ENCODE measurements at places on chromosomes 5 and 9.

DNA sequence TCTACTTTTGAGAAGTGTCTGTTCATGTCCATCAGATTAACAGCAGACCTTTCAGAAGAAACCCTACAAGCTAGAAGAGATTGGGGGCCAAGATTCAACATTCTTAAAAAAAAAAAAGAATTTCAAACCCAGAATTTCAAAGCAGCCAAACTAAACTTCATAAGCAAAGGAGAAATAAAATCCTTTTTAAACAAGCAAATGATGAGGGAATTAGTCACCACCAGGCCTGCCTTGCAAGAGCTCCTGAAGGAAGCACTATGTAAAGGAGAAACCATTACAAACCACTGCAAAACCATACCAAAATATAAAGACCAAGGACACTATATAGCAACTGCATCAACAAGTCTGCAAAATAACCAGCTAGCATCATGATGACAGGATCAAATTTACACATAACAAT is 124.6 kb upstream of the PDE4D start:
- no peak for DNase-seq

GRCh38 chr5:179163236-179164155 is 103.3 kb downstream of the ZNF354C start:
- DNase-seq = no peak

- DNase-seq = no peak
Measured at GRCh38 chr5:178492278-178492677, 97.9 kb downstream of the COL23A1 start.

DNA sequence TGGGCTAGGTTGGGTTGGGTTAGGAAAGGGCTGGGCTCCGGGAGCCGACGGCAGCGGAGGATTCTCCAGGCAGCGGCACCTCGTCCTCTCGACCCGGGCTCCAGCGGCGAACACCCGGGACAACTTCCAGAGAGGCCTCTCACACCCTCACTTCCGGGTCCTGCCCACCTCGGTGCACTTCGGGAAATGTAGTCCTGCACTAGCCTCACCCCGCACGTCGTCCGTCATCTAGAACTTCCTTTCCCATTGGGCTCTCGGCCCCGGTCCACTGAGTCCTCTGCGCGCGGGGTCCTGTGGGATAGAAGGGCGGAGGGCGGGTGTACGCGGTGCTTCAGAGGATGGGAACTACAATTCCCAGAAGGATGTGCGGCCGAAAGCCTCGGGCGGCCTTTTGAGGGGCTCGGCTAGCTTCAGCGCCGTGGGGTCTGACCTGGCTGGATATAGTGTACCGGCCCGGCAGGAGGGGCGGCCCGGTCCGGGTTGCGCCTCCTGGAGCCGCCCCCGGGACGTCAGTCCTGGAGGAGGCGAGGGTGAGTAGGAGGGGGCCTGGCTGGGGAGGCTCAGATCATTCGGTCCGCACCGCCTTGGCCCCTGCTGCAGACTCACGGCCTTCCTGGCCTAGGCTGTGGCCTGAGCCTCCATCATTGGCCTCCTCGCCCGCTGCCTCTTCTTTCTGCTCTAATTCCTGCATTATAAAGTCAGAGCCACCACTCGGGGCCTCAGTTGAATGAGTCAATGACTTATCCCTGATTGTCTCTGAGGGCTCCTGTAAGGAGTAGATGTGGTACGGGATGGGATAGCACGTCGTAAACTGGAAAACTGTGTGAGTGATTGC is at the start of the genes ERP44 and INVS:
TSS of gene ERP44 (minus strand) at position 114 of the 835 bp plus-strand sequence. CDS start 160 bp downstream, outside the sequence.
TSS of gene INVS (plus strand) at position 357 of the 835 bp plus-strand sequence. CDS start 5,279 bp downstream, outside the sequence.
- DNase-seq = peak; percentile 100

DNA sequence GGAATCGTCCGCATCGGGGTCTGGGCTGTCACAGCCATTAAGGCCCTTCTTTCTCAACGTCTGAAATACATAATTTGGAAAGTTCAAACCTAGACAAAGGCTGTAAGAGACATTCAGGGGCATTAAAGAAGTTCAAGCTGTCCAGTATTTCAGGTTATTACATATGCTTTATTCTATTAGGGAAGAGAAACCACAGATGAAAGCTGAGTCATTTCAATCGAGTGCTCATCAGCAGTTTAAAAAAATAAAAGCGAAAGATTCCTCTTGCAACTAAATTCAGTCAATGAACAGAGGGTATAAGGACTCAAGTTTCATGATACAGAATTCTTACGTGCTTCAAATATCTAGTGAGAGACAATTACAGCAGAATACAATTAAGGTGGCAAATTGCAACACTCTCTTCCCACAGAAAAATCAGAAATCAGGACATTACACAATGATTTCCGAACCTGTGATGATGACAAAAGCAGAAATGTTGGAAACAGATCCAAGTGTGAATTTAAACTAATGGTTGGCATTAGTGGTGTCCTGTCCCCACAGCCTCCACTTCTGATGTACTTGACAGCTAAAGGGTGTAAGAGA is 121.6 kb downstream of the MEF2C start:
- DNase-seq = peak; percentile 5

GRCh38 chr9:137705906-137706305 is 87.1 kb downstream of the EHMT1 start:
- DNase-seq = no peak

GRCh38 chr5:134468921-134469400 is 56.5 kb upstream of the JADE2 start:
- no peak for DNase-seq

DNA sequence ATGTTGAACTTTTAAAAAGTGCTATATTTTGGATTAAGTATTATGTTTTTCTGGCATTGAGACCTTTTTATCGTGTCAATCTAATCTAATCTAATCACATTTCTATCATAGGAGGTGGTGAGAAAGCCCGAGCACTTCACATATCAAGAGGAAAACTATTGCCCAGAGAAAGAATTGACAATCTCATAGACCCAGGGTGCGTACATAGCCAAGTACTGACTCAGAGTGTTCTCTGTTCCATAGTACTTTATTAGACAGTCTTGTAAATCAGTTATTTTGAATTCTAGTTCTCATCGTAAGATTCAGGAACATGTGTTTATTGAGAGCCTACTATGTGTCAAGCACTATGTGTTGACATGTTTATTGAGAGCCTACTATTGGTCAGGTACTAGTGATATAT is 9.0 kb downstream of the MCCC2 start:
- no peak for DNase-seq

GRCh38 chr5:42005561-42006153 is 80.6 kb downstream of the FBXO4 start:
- peak; percentile 57 for DNase-seq

GRCh38 chr5:136802383-136802782 is 437.0 kb upstream of the TRPC7 start:
- peak; percentile 59 for DNase-seq

- DNase-seq = peak; percentile 4
Measured at GRCh38 chr5:57613741-57614140, 131.1 kb upstream of the ACTBL2 start.

GRCh38 chr9:120362446-120362845 is 217.5 kb downstream of the CDK5RAP2 start:
- DNase-seq = no peak

DNA sequence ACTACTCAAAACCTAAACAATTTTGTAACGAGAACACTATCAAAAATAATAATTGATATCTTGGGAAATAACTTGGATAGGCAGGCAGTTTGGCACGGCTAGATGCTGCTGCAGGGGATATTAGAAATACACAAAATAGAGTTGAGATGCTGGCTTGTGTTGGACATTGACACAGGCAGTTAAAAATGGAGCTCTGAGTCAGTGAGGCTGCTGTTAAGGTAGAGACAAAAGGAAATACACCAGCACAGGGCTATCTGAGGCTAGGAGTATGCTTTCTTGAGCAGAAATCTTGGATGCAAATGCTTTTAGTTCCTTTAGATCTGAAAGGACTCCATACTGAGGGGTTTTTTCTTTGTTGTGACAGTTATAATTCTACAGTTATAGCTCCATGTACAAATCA is 16.6 kb downstream of the TENT2 start:
- no peak for DNase-seq

DNA sequence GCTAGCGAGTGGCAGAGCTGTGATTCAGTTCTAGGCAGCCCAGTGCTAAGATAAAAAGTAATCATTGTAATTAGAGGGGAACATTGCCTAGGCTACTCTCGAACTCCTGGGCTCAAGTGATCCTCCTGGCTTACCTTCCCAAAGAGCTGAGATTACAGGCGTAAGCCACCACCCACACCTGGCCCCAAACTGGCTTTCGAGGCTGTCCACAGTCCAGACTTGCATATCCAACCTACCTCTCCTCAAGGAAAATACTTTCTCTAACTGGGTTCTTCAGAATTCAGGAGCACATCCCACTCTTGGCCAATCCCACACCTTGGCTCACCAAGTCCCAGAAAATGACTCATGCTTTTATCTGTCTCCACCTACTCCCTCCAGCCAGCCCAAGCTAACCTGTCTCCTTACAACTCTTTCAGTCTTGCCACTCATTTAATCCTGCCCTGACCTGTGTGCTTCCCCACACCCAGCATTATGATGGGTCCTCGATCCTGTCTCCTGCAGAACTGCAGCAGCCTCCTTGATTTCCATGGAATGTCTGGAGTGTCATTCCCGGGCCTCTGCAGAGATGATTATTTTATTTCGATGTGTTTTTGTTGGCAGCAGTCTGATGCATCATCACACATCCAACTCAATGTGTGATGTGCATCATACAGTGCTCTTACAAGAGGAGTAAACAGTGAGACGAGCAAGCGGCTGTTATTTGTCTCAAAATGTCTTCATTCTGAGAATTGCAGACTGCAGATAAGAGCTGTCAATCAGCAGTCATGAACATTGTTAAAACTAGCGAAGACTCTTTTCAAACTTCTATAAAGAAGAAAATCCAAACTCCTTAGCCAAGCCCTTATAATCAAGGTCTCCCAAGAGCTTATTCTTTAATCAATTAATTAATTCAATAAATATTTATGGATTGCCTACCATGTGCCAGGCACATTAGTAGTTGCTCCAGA is 167.3 kb downstream of the SEC61B start:
- no peak for DNase-seq

GRCh38 chr5:149419859-149420544 is 40.9 kb upstream of the IL17B start:
- no peak for DNase-seq

GRCh38 chr9:22050924-22051323 is 41.8 kb upstream of the CDKN2B start:
- DNase-seq = no peak

GRCh38 chr5:140303966-140304365 is 1.1 kb upstream of the PFDN1 start:
- DNase-seq = no peak

- DNase-seq = peak; percentile 76
Measured at GRCh38 chr5:9547122-9547947, 1.5 kb upstream of the SEMA5A start.

DNA sequence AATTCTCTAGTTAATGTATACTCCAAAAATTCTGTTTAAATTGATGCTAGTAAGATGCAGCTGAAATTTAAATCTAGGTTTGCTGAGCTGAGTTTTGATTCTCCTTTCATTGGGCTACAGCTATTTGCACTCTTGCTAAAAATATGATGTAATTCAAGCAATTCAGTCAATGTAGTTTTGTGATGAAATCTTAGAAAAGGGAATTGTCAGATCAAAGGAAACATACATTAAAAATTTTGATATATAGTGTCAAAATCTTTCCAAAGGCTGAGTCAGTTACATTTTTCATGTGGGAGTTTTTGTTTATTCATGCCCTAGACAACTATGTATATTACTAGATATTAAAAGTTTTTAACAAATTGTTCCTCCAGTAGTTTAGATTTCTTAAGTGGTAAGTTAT is 334.9 kb upstream of the DAB2 start:
- peak; percentile 56 for DNase-seq

GRCh38 chr9:2524601-2525000 is 97.0 kb upstream of the VLDLR start:
- DNase-seq = no peak

DNA sequence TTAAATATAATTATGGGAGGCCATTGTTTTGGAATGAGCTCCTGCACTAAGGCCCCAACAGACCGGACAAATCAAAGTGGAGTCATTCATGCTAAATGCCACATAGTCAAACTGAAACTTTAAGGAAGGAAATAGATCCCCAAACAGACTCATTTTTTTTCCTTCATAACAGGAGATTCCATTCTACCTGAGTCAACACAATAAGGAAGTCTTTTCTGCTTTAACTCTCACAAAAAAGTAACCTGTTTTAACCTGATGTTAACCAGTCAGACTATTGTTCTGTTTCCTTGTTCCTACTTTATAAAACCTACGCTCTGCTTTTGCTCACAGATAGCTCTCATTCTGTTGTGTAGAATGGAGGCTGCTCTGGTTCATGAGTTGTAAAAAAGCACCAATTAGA is 234.9 kb downstream of the YTHDC2 start:
- no peak for DNase-seq

GRCh38 chr9:3224931-3225330 is 300.9 kb downstream of the RFX3 start:
- DNase-seq = no peak

GRCh38 chr5:154194345-154195329 is 4.1 kb downstream of the GALNT10 start:
- DNase-seq = peak; percentile 85

- no peak for DNase-seq
Measured at GRCh38 chr9:95551406-95551805, 34.6 kb upstream of the PTCH1 start.

GRCh38 chr9:133253268-133253667 is 21.7 kb downstream of the ABO start:
- no peak for DNase-seq

DNA sequence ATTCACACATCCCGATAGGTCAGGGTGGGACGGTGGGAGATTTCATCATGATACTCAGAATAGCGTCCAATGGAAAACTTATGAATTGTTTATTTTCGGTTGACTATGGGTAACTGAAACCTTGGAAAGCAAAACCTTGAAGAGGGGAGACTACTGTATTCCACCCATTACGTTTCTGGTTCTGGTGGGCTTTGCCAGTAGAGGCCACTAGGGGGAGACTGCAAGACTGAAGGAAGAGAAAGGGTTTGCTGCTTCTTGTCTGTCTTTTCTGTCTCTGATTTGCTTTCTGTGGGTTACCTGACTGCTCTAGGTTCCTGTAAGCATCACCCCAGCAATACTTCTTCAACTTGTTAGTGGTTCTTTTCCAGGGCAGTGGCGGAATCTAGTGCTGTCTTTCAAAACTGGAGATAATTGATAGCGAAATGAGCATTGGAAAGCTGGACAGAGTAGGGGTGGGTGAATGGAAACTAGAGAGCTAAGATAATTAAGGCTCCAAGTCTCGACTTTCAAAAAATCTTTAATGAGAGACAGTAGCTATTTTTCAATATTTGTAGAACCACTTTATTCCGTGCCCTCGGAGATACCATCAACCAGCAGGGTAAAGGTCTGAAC is 27.0 kb downstream of the GRIN3A start:
- DNase-seq = no peak

- peak; percentile 85 for DNase-seq
Measured at GRCh38 chr9:12784461-12785259, 9.8 kb downstream of the LURAP1L start.

DNA sequence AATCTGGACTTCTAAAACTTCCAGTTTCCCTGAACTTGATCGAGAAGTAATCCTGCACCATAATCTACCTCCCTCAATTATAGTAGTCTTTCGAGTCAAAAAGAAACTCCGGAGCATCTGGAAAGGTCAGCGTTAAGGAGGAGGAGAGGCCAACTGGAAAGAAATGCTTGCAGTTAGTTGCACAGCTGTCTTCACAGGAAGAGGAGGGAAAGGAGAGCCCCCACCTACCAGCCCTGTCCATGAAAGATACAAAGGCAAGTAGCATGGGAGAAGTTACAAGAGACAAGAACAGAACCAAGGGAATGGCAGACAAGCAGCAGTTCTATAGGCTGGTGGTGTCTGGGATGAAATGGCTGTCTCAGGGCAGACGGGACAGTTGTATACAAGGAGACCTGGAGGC is 170.6 kb downstream of the RAB3C start:
- DNase-seq = no peak

Data from adipocyte (in vitro differentiated cells).